ENCODE measurements at places on chromosomes 3 and 15. TPM values are rescaled to one million over a fixed set of nuclear protein-coding genes. Genes with fewer than 3 reads are reported as not detected.

The GADL1 gene
- total RNA-seq, result not detected

The ROBO2 gene
- total RNA-seq, result 6.1 TPM

The CRABP1 gene
- not detected for total RNA-seq

The SRGAP3 gene
- total RNA-seq, result 3.5 TPM

The CASR gene
- not detected for total RNA-seq

The COL8A1 gene
- total RNA-seq, result 324 TPM

GRCh38 chr15:26081758-26082220 is 218.7 kb upstream of the ATP10A start:
- no peak for DNase-seq

DNA sequence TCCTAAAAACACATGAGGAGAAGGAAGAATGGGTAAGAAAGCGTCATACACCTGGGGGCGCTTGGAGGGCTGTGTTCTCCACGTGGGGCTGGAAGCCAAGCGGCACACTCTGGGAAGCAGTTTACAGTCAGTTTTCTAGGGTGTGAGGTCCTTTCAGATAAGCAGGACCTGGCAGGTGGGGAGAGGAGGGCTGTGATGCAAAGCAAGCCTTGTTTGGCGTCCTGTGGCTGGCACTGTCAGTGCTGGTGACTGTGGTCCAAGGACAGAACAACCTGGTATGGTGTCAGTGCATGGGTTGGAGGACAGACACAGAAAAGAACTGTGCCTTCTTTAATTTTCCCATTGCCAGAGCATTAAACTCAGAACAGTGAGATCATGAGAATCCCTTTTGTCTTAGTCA is 260.7 kb upstream of the NR2E3 start:
- no peak for DNase-seq

- DNase-seq, result no peak
Measured at GRCh38 chr15:51625236-51625635, 2.7 kb upstream of the DMXL2 start.

- peak; percentile 80 for DNase-seq
Measured at GRCh38 chr3:129228891-129229585, 20.4 kb upstream of the COPG1 start.

GRCh38 chr15:80485370-80486164 is 81.4 kb downstream of the ARNT2 start:
- no peak for DNase-seq

DNA sequence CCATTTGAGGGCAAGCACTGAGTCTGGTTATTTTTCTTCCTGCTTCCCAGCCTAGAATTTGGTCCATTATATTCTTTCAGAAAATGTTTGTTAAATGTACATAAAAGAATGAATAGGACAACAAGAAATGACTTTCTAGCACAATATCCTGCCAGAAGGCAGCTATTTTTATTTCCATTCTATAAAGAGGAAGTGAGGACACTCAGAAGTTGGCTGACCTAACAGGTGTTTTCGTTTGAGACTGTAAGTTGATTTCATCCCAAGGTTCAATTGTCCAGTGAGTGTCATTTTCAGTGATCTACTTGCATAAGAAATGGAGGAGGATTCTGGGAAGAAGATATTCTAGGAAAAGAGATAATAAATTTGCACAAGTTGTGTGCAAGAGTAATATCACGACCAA is 191.9 kb upstream of the POU1F1 start:
- no peak for DNase-seq

DNA sequence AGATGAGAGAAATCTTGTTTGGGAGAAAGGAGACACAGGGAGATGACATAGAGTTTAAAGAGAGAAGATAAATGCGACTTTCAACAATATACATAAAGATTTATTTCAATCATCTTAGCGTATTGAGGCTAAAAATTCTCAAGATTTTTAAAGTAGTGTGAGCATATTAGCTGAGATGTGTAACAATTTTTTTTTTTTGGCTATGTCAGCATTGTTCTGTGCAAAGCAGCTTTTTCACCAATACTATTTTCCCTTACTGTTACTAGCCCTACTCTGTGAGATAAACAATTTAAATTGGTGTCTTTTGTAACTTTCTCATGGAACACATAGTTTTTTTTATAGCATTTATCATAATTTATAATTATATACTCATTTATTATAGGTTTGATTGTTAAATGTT is 185.2 kb upstream of the ZNF385D start:
- no peak for DNase-seq

GRCh38 chr15:33200903-33201302 is 6.4 kb upstream of the FMN1 start:
- DNase-seq, result no peak

DNA sequence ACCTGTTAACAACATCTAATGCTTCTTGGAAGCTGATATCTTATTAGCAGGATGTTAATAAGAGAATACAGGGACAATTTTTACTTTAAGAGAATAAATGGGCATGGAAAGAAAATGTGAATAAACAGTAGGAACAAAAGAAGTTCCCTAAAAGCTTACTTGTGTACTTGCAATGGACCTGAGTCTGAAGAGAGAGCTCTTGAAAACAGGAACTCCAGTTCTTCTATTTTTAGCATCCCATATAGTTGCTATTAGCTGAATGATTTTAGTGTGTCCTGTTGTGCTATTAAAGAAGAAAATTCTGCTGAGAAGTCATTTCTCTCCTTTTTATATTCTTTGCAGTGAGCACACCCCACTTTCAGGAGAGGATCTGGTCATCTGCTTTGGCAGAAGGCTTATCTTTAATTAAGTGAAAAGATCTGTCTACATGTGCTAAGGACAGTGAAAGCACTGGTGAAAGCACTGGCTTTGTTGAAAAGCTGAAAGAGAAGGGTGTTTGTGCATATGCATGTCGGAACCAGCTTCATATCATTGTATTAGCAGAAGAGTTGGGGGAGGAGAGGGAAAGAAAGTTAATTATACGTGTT is 1.4 kb upstream of the ST3GAL6 start:
- DNase-seq, result no peak
